ENCODE measurements at places on chromosomes 3 and 15.

GRCh38 chr15:42632105-42632675, 56.8 kb downstream of the STARD9 start:
- no peak for DNase-seq

- DNase-seq, result no peak
These were observed 364.0 kb downstream of the CNTN6 start for GRCh38 chr3:1456781-1457311.

DNA sequence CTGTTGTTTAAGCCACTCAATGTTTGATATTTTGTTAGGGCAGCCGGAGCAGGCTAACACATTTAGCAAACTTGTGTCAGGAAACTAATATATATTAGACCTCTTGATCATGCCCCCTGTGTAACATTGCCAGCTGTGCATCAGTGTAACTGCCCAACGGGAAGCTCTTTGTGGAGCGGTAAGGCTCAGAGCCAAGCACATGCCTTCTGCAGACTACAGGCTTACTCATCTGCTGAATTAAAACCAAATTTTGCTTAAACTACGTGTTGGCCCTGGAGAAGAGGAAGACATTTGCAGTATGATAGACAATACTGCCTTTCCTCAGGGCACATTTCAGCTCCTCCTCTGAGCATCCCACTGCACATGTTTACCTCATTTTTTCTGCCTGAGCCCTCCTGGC, 50.5 kb upstream of the KCNMB2 start:
- DNase-seq, result no peak

GRCh38 chr3:41222501-41222900, 23.2 kb downstream of the CTNNB1 start:
- no peak for DNase-seq
